ENCODE measurements at places on chromosomes 6 and 20. TPM values are rescaled to one million over a fixed set of nuclear protein-coding genes. Genes with fewer than 3 reads are reported as not detected.

The RRAGD gene
- total RNA-seq: 0.35 TPM

DNA sequence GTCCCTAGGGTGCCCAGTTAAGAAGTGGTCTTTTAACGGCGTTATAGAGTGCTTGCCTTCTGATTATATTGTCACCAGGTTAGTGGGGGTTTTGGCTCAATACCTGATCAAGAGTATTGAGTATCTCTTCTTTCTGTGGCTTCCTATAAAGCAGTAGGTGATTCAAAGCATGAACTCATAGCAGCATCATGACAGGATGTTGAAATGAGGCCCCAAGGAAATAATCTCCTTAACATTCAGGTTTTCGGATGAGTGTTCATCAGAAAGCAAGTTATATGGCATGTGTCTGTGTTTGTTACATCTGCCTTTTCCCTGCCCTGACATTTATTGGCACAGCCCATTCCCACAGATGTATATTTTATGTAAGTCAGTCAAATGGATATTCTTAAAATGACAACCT is 301.0 kb downstream of the FARS2 start:
- no peak overlapping the region for H3K27ac ChIP-seq
- no peak for DNase-seq
- no peaks in the 10 kb centered on the region for H3K27me3 ChIP-seq
- peaks cover 12% of the 10 kb centered on the region for H3K4me1 ChIP-seq
- no peaks in the 10 kb centered on the region for H3K36me3 ChIP-seq

GRCh38 chr20:11409561-11409960 is 508.1 kb upstream of the BTBD3 start:
- no peak overlapping the region for H3K27ac ChIP-seq
- H3K36me3 ChIP-seq: no peaks in the 10 kb centered on the region
- no peak overlapping the region for H3K4me3 ChIP-seq
- no peaks in the 10 kb centered on the region for H3K4me1 ChIP-seq
- no peaks in the 10 kb centered on the region for H3K27me3 ChIP-seq

- H3K36me3 ChIP-seq: no peaks in the 10 kb centered on the region
- DNase-seq: no peak
- H3K27me3 ChIP-seq: no peaks in the 10 kb centered on the region
- H3K4me3 ChIP-seq: no peak overlapping the region
Observed at GRCh38 chr6:5223309-5223708, 37.4 kb downstream of the LYRM4 start.

- no peak overlapping the region for H3K4me3 ChIP-seq
- H3K36me3 ChIP-seq: no peaks in the 10 kb centered on the region
- H3K4me1 ChIP-seq: no peaks in the 10 kb centered on the region
- DNase-seq: no peak
- no peak overlapping the region for H3K27ac ChIP-seq
Observed at GRCh38 chr6:125819535-125820326, 29.0 kb downstream of the NCOA7 start.

GRCh38 chr20:32248043-32248442 is 29.4 kb upstream of the KIF3B start:
- H3K27ac ChIP-seq: no peak overlapping the region
- H3K36me3 ChIP-seq: no peaks in the 10 kb centered on the region
- no peak for DNase-seq
- H3K4me3 ChIP-seq: no peak overlapping the region
- peaks cover 8% of the 10 kb centered on the region for H3K4me1 ChIP-seq

DNA sequence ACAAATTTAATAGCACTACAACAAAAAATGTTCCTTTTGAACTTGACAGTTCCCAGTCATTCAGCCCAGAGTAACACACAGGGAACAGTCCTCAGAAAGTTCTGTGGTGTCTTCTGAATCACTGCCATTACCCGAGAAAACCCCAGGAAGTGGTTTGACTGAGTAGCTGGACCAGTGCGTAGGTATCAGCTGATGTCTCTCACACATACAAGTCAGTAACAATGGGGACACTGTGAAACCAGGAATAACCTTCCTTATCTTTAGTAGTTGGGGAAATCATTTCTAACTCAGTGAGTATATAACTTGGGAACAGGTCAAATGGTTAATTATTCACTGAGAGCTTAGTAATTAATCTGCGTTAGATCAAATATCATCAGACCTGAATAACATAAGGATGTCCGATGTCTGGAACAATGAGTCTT is 73.1 kb downstream of the HIVEP2 start:
- H3K27ac ChIP-seq: peak overlapping the region; percentile 78
- H3K27me3 ChIP-seq: no peaks in the 10 kb centered on the region
- no peak overlapping the region for H3K4me3 ChIP-seq
- no peaks in the 10 kb centered on the region for H3K36me3 ChIP-seq

- H3K27ac ChIP-seq: no peak overlapping the region
- no peaks in the 10 kb centered on the region for H3K27me3 ChIP-seq
- no peak for DNase-seq
- no peaks in the 10 kb centered on the region for H3K36me3 ChIP-seq
- no peak overlapping the region for H3K4me3 ChIP-seq
- 0 out of 2 replicates have a peak, but pooled peaks cover 7% of the 10 kb centered on the region for H3K4me1 ChIP-seq
Observed at GRCh38 chr6:158376631-158377081, 64.4 kb downstream of the TULP4 start.
